ENCODE measurements at places on chromosomes 7 and 10.
A peak's percentile ranks its signal among the peaks of the same experiment; 100 is the strongest.

GRCh38 chr7:138796038-138796615, 1.7 kb upstream of the TMEM213 start:
- DNase-seq: no peak

DNA sequence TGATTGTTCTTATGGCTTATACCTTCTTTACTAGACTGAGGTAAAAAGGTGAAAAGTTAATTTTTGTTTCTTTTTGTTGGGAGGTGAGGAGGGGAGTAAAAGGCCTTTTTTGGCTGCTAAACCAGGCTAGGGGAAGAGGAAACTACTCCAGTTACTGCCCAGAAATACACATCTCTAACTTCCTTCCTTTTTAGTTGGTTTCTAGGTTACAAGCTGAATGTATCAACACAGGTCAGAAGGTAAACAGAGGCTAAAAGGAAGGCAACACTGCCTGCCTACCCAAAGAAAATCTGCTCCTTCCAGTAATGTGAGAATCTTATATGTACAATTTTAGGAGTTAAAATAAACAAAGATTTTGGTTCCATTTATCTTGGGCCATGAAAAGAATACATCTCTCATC, 140.4 kb downstream of the NRBF2 start:
- DNase-seq: peak; percentile 76

DNA sequence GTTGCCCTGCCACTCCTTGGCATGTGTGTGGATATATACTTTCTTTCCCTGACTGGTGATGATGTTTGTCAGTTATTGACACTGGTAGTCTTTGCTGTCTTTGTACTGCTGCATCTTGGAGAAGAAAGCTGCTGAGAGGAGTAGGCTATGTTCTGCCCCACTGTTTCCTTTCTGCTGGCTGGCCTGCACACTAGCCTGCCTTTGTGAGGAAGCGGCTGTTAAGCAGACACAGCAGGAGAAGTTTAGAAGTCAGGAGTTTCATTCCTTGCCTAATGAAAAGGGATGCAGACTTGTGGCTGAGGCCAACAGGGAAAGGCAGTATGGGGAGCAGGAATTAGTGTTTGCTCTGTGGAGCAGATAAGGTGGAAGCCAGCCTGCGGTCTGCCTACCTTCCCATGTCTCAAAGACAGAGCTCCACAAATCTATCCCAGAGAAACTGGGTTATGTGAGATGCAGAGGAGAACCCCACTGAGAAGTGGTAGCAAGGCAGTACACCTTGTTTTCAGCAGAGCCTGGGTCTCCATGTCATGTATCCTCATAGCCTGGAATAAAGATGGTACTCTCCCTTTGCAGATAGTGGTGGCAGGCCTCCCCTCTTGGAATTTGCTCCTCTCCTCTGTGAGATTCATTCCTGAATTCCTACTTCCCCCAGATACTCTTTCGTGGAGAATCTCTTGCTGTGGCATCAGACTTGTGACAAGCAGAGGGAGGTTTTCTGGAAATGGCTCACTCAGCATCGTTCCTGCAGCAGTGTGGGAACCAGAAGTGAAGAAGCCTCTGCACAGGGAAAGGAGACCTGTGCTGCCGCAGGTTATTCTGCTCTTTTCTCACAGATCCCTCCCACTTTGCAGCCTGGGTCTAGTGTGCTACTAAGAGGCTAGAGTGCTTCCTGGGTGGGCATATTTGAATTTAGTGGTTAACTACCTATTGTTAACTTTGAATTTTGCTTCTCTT, 130.2 kb downstream of the LRRC4 start:
- DNase-seq: no peak

DNA sequence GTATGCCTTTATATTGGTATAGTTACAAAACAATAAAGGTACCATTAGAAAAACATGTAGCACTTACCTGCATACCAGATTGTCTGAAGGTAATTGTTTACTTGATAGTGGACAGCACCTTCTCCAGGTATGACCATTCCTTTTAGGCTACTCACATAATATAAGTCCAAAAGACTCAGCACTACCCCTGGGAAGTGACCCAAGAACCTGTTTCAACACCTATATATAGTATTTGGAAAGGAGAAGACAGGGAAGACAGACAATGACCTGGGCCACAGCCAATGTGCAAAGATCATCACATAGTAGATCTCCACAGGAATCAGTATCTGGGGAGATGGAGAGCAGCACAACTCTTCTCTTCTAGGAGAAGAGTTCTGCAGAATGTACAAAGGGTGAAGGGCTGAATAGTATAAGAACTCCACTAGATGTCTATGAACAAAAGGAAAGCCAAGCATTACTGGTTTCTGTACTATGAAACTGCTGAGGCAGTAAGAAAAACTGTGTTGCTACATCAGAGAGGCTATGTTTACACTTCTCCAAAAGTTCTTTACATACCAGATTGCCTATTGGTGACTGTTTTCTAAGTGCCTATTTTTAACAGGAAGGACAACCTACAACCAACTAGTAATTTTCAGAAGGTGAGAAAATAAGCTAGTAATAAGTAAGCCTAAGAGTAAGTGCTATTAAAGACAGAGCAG, 159.2 kb downstream of the BTAF1 start:
- no peak for DNase-seq

- DNase-seq: no peak
These were observed 106.8 kb downstream of the ARHGAP22 start for GRCh38 chr10:48497780-48498770.

DNA sequence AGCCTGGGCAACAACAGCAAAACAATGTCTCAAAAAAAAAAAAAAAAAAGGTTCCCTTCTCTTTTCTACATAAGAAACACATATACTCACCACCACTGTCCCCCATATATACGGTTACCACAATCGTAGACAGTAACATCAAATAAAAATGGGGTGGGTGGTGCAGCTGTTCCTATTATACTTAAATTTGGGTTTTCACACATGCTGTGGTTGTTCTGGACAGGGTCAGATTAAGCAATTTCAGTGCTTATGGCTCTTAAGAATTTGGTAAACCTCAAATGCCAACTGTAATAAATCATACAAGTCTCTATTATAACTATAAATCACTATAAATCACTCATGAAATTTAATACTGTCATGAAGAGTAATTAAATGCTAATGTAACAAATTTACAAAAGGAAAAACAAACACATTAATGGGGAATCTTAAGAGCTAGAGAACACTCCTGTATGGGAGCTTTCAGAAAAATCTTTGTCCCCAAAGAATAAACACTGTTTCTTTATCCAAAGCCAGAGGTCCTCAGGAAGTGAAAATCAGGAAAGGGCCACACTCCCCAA, 143.6 kb downstream of the GLI3 start:
- DNase-seq: no peak

DNA sequence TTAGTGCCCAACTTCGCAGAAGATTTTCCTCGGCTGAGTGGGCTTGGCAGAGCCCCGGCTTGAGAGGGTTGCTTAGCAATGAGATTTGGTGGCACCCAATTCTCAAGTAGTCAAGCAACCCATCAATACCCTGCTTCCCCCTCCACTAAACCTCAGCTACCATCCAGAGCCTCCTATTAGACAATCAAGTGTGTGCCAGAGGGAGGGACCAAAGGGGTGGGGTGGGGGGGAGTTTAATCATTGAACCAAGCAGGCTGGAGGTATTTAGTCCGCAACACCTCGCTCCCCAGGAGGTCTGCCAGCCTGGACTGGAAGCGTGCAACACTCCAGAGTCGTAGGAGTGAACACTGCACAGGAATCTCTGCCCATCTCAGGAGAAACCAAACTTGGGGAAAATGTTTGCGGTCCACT, at the start of gene HKDC1:
Gene HKDC1, plus strand, starts transcription at position 292 of the 411 bp plus-strand sequence. Its CDS starts 104 bp downstream, at position 396.
- DNase-seq: no peak

DNA sequence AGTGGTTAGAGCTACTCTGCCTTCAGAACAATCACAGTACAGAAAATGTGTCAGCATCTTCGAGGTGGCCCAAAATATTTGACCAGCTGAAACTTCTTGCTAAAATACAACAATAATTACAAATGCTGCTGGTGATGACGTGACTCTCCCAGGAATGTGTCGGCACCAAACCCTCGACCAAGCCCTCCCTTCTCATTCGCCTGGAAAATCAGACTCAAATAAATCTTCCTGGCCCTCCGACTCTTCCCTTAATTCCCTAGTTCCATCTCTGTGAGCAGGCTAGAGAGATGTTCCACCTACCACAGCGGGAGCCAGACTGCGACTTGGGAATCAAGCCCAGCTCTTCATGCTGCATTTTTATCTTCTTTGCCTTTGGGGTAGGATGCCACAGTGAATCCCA, 4.1 kb downstream of the PRSS2 start:
- no peak for DNase-seq

DNA sequence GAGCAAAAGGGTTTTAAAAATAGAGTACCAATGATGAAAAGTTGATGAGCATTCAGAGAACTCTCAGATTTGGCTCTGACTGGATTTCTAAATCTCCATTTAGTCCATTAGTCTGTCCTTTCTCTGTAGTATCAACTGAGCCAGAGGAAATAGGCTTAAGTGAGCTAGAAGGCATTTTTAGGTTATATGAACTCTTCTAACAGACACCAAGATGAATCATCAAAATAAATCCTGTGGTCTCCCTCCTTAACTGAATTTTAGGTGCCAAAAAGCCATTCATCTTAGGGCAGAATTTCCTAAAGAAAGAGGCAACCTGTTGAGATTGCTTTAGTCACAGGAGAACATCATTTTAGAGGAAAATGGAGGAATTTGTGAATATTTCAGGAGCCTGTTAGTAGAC, 305.1 kb downstream of the AUTS2 start:
- DNase-seq: no peak

- no peak for DNase-seq
These were observed 101.0 kb upstream of the IKZF1 start for GRCh38 chr7:50203521-50203920.

- no peak for DNase-seq
These were observed 138.3 kb downstream of the SKAP2 start for GRCh38 chr7:26726051-26726450.

- DNase-seq: no peak
These were observed 14.6 kb upstream of the ZSCAN21 start for GRCh38 chr7:100034871-100035510.

DNA sequence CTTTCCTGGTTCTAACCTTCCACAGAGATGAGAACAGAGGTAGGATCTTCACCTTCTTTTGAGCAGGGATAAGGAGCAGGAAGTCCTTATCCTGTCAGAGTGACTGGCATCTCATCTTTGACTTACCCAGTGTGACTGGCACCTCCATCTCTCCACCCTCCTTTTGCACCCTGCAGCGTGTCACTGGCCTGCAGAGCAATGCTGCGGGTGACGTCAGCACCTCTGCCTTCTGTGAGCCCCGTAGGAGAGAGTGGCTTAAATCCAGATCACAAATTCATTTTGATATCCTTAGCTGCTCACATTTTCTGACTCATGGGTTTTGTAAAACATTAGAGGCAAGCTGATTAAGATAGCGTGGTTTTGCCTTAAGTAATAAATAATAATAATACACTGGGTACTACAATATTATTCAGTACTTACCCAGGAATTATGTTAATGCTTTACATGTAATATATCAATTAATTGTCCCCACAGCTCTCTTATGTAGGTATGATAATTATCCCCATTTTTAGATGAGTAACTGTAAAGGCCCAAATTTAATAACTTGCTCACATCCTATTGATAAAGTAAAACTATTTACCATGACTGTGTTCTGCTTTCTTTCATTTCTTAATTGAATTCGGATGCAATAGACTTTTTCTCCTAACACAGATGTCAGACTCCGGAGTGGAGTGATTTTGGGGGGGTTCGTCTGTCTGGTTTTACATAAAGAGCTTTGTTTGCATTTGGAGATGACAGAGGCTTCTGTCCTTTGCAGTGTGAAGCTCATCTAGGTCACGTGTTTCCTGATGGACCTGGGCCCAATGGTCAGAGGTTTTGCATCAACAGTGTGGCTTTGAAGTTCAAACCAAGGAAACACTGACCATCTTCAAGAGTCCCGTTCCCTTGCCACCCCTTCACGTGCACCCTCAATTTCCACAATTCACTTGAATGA, 24.9 kb downstream of the MSRB2 start:
- DNase-seq: no peak

DNA sequence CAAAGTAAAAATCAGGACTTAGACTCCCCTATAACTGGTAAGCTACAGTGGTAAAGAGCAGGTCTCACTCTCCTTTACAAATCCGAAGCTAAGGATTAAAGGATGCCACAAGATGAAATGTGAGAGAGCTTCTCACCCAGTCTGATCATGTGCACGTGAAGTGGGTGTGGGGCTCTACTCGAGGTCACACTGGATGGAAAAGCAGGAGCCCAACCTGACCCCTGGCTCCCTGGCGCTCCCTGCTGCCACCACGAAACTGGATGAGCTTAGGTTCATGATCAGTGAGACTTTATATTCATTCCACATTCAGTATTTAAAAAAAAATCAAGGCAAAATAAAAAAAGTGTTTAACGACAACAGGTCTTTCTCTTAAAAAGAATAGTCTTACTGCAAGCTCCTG, 21.7 kb upstream of the FOXI2 start:
- DNase-seq: no peak

- DNase-seq: peak; percentile 15
These were observed 274.7 kb upstream of the HGF start for GRCh38 chr7:82044497-82045080.

DNA sequence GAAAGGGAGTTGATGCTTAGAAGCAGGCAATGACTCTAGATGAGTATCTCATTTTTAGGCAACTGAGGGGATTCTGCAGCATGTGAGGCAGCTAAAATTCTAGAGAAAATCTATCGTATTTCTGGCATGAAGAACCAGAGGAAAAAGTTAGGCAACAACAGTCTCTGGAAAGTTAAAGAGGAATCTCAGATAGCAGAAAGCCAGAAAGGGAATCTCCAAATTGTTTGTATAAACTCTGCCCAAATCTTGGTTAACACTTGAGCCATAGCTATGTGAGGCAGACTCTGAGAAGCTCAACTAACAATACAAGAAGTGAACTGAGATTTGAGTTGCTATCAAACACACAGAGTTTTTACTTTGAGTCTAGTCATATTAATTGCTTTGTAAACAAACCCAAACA, 215.8 kb upstream of the FZD8 start:
- DNase-seq: no peak

GRCh38 chr7:149873970-149874643, 338 bp downstream of the ATP6V0E2 start:
- DNase-seq: peak; percentile 44

GRCh38 chr7:52146871-52147634, 830.4 kb upstream of the COBL start:
- no peak for DNase-seq

DNA sequence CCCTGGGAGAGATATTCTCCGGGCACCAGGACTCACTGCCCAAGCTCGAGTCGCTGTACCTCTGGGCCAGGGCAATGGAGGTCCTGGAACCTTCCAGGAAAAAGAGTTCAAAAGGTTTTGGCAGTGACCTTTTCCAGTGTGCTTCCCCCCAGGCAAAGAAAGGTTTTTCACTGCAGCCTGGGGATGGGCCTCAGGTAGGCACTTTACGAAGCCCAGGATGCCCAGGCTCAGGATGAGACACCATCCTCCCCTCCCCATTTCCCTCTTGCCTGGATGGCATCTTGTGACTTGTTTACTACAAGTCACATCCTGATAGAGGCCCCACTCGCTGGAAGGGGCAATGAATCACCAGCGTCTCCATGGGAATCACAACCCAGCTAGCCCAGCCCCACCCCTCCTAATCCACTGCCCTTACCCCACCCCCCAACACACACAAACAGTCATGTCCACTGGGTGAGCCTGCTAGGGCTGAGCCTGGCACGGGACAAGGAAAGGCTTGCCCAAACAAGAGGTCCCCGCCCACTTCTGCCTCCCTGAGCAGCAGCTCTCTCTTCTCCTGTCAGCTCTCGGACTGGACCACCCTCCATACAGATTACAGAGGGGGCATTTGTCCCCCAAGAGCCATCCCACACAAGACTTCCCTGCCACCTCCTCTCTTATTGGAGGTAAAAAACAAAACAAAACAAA, 93.8 kb upstream of the SMNDC1 start:
- DNase-seq: no peak

GRCh38 chr10:119668461-119668860, 17.3 kb downstream of the BAG3 start:
- DNase-seq: no peak

GRCh38 chr7:120837599-120837998, 20.3 kb downstream of the TSPAN12 start:
- no peak for DNase-seq
